ENCODE measurements at places on chromosomes 4 and X. TPM values are rescaled to one million over a fixed set of nuclear protein-coding genes. Genes with fewer than 3 reads are reported as not detected.

Gene GRPR
- not detected for total RNA-seq

DNA sequence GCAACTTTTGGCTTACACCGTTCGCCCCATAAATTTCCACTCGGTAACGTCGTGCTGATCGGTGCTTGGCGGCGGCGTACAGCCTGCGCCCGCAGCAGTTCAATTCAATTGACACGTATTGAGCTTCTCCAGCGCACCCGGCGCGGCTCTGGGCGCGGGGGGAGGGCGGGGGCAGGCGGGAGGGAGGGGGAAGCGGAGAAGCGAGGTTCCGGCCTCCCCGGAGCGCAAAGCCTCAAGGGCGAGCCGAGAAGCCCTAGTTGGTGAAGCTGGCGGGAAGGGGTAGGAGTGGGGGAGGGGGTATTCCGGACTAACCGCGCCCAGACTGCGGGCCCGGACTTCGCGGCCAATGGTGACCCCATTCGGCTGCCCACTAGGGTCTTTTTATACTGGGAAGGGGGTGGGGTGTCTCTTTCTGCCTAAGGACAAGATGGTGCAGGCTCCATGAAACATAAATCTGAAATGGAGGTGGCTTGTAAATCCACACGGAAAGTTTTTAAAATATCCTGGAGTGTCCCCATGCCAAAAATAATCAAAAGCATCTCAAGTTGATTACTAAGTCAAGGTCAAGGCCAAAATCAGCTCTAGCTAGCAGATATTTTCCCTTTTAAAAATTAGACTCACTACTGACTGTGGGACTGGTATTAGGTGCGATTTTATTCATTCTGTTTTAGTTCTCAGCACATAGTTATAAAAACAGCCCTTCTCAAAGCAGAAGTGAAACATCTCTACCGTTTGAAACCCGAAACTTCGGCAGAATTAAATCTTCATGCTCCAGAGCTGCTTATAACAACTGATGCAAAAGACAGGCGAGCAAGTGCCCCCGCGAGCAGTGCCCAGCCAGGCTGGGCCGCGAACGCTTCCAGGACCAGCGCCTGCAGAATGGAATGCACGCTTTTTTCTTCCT lies 1.5 kb upstream of the BCOR start:
- DNase-seq = peak; percentile 61

DNA sequence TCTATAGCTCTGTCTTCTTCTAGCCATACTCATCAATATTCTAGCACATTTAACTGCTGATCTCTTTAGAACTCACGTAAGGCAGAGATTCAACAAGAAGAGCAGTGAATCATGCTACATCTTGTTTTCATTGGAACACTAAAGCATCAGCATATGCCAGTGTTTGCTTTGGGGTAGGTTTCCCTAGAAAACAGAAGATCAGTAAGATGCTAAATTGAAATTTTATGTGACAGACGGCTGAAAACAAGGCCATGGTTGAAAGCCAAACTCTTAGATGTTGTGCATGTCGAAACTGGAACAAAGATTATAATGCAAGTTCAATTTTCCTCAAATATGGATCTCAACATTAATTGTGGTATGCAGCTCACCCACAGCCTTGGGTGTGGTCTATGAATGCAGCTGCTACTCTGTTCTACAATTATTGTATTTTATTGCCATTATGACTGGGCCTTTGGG lies 107.6 kb downstream of the PDLIM5 start:
- no peak for DNase-seq

DNA sequence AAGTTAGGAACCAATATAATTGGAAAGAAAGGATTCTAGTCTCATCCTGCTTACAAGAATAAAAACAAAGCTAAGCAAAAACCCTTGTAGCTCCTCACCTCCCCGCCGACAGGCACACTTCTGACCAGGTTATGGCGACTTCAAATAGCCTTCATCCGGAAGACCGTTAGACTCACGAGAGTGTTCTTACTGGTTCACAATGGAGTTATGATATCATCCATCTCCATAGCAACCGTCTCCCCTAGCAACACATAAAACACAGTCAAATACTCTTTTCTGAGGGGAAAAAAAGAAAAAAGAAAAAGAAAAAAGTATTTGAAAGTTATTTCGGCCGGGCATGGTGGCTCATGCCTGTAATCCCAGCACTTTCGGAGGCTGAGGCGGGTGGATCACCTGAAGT lies at the start of gene IL13RA2:
TSS of gene IL13RA2 (minus strand) at position 162 of the 400 bp plus-strand sequence. CDS start 347 bp downstream, outside the sequence.
- no peak for DNase-seq

DNA sequence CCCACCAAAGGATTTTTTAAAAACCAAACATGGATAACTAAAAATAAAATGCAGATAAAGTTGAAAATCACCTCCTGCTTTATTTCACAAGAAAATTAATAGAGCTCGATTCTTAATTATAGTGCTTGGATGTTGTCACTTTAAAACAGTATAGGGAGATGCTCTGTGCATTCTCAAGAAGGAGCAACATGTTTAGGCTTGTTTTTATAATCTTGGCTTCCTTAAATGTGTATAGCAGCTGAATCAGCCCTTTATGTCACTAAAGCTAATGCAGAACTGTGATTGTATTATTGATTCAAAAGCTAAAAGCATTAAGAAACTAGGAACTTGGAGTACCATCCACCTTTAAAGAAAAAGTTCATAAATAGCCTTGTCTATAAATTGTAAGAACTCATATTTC lies 12.9 kb downstream of the UTP3 start:
- DNase-seq = no peak

DNA sequence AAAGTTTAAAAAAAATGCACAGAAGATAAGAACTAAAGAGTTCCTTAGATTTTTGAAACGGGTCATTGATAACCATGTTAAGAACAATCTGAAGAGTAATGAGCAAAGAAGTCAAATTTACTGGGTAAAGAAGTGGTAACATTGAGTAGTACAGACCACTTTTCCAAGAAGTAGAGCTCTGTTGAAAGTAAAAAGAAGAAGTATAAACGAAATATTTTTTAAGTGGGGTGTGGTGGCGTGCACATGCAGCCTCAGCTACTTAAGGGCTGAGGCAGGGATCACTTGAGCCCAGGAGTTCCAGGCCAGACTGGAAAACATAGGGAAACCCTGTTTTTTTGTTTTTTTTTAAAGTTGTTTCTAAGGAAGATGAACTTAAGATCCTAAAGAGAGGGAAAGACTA lies 68.5 kb downstream of the UBA6 start:
- DNase-seq = no peak

DNA sequence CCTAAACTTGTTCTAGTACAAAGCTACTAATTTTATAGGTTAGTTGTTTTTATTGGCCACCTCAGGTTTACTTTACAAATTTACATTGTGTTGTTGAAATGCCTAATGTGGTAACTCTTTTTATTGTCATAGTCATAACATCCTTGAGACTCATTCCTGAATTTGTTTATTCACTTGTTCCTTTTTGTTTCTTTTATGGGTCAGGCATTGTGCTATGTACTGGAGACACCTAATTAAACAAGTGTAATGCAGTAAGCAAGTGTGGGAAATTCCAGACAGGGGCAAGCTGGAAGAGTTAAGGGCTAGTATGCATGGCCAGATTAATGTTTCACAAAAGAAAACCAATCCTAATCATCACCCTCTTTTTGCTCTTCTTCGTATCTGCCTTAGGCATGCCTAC lies 30.5 kb upstream of the TTC29 start:
- no peak for DNase-seq

GRCh38 chr4:184628103-184628502 lies 21.1 kb downstream of the CASP3 start:
- DNase-seq = no peak

- no peak for DNase-seq
Measured at GRCh38 chr4:89482251-89482650, 174.7 kb upstream of the GPRIN3 start.

GRCh38 chr4:47720787-47721186 lies 117.1 kb downstream of the CORIN start:
- no peak for DNase-seq

- DNase-seq = no peak
Measured at GRCh38 chr4:2318885-2319284, 57.0 kb upstream of the MXD4 start.

Gene GJB1
- total RNA-seq = not detected

GRCh38 chr4:152949930-152950329 lies 13.8 kb downstream of the FHDC1 start:
- no peak for DNase-seq

DNA sequence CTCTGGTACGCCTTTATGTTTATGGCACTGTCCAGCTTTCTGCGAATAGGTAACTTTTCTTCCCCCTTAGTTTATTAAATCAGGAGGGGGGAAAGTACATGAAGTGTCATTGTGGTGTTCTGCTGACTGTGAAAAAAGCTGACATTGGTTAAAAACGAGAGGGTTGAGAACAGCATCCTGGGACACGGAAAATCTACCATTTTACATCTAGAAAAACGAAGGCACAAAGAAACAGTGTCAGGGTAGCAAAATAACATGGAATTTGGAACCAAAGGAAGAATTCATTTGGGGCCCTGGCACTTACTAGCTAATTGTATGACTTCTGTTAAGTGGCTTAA lies 1.2 kb upstream of the AMOT start:
- DNase-seq = no peak

Gene ARAP2
- total RNA-seq = not detected

Gene BEX2
- not detected for total RNA-seq

DNA sequence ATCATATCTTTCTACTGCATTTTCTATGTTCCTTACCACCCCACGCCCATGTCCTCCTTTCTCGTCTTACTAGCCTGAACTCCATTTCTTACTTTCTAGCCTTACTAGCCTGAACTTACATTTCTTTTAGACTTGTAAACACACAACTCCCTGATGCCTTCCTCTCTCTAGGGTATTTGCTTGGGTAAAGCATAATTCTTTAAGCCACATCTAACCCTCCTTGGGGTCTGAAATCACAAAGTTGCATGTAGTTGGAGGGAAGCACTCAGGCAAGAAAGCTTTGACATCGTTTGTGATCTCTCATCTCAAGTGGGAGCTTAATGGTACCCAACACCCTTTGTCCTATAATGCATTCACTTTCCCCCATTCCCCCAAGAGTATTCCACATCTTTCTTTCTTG lies 124.4 kb downstream of the SPOCK3 start:
- DNase-seq = no peak

DNA sequence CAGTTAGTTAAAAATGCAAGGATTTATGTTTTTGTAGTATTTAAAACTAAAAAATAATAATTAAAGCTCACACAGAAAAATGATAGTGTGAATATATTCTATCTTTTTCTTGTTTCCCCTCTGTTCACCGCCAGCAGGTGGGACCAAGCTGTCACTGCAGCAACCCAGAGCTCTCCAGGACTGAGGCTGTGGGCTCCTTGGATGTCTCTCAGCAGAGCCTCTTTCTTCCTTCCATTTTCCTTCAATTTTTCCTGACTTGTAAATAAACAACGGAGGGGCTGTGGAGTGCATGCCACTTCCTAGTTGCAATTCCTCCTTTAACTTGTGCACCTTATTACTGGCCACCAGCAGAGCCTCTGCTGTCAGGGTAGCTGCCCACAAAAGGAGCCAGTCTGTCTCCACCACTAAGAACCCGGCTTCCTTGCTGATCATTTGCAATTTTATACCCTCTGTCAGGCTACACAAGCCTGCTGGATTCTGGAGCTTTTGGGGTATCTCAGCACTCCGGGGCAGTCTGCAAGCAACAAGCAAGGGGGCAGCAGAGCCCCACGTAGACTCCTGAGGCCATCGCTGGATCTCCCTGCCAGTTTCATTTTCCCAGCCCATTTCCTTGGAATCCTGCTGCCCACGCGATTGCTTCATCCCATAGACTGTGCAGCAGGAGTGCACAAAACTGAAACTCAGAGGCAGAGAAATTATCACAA lies 1467.4 kb downstream of the C4orf33 start:
- peak; percentile 15 for DNase-seq

DNA sequence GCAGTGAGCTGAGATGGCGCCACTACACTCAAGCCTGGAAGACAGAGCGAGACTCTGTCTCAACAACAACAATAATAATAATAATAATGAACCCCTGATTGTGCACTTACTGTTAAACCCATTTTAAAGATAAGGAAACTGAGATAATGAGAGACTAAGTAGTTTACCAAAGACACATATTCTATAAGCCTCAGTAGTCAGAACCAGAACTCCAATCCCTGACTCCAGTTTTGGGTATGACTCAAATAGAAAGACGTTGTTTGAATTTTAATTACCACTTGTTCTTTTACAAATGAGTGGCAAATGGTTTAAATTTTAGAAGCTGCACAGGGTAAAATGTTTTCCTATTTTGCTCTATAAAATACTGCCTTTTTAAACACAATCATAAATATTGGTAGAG lies 37.4 kb downstream of the ACSL4 start:
- DNase-seq = no peak

DNA sequence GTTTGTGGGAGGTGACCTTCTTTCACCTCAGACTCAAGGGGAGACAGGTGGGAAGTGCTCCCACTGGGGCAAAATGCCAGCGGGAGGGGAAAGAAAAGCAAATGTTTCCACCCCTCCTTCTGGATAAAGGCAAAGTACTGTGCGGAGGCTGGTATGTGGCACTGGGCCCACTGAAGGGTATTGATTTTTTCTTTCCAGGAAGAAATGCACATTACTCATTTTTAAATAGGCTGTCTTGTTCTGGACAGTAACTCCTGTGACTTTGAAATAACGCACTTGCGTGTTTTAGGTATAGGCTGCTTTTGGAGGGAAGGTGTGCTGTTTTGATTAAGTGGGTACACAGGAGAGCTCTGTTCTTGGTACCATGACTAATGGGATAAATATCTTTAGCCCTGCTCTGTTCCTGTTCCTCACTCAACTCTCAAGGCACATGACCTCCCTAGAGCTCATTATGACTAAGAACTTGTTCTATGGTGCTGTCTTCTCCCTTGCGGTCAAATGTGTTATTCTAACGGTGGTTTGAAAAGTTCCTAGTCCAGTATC lies 40.7 kb upstream of the MBTPS2 start:
- peak; percentile 7 for DNase-seq

Gene NAA10
- total RNA-seq = 119 TPM

- no peak for DNase-seq
Measured at GRCh38 chrX:153881281-153881680, 4.7 kb downstream of the L1CAM start.

- DNase-seq = no peak
Measured at GRCh38 chrX:63934160-63934559, 149.1 kb upstream of the ARHGEF9 start.

Gene SPANXN3
- total RNA-seq = not detected

- DNase-seq = no peak
Measured at GRCh38 chr4:2036866-2037265, 22.3 kb upstream of the NAT8L start.

DNA sequence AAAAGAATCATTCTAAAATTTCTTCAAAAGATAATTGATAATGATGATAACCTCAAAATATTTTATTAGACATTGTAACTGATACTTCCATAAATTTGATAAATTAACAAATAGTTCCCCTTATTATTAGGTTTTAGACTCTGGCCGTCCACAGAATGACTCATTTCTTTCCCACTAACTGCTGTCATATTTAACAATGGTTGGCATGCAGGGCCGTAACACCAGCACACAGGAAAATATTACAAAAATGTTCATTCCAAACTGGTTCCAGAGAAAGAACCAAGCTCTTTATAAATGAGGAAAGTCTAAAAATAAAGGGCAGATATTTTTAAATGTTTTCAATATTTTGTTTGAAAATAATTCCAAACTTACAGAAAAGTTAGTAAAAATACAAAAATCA lies 28.2 kb downstream of the WDFY3 start:
- DNase-seq = no peak
